ENCODE measurements at places on chromosomes 11 and 22. TPM values are rescaled to one million over a fixed set of nuclear protein-coding genes. Genes with fewer than 3 reads are reported as not detected.
A peak's percentile ranks its signal among the peaks of the same experiment; 100 is the strongest.

DNA sequence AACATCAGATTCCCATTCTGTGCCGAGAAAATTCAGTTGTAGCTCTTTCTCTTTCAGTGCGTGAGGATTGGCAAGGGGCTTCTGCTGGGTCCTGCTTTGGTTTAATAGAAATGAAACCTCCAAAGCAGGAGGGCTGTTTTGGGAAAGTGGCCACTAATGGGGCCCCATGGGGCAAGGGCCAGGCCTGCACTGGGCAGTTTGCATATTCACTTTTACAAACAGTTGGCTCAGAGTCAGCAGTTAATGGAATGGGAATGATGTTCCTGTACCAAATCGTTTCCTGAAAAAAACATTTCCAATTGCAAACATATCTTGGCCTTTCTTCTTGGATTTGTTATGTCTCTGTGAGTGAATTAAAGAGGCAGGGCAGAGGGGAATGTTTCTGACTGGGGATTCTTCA is 92.1 kb downstream of the PARVA start:
- H3K36me3 ChIP-seq, result no peaks in the 10 kb centered on the region
- no peak overlapping the region for H3K4me3 ChIP-seq

DNA sequence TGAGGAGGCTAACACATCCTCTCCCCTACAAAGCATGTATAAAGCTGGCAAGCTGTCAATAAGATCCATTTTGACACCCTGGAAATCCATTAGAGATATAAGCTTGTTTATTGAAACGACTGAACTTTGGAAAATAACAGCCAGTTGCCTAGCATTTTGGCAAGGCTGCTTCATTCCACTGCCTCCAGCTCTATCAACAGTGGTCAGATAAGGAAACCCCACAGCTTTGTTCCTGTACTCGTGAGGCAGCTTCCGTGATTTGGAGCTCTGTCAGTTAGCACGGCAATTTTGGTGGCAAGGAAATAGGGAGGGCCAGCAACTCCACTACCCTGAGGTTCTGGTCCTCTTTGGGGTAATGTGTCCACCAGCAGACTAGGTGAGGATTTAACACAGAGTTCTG is 2.0 kb upstream of the OR51S1 start:
- no peaks in the 10 kb centered on the region for H3K27me3 ChIP-seq
- H3K27ac ChIP-seq, result no peak overlapping the region
- no peaks in the 10 kb centered on the region for H3K4me1 ChIP-seq
- no peak overlapping the region for H3K4me3 ChIP-seq

- H3K4me3 ChIP-seq, result no peak overlapping the region
- no peaks in the 10 kb centered on the region for H3K36me3 ChIP-seq
- peaks cover 8% of the 10 kb centered on the region for H3K27me3 ChIP-seq
- no peak for DNase-seq
- H3K4me1 ChIP-seq, result peaks cover 29% of the 10 kb centered on the region
- no peak overlapping the region for H3K27ac ChIP-seq
These were observed 1197.3 kb downstream of the BRD1 start for GRCh38 chr22:48630433-48630754.

DNA sequence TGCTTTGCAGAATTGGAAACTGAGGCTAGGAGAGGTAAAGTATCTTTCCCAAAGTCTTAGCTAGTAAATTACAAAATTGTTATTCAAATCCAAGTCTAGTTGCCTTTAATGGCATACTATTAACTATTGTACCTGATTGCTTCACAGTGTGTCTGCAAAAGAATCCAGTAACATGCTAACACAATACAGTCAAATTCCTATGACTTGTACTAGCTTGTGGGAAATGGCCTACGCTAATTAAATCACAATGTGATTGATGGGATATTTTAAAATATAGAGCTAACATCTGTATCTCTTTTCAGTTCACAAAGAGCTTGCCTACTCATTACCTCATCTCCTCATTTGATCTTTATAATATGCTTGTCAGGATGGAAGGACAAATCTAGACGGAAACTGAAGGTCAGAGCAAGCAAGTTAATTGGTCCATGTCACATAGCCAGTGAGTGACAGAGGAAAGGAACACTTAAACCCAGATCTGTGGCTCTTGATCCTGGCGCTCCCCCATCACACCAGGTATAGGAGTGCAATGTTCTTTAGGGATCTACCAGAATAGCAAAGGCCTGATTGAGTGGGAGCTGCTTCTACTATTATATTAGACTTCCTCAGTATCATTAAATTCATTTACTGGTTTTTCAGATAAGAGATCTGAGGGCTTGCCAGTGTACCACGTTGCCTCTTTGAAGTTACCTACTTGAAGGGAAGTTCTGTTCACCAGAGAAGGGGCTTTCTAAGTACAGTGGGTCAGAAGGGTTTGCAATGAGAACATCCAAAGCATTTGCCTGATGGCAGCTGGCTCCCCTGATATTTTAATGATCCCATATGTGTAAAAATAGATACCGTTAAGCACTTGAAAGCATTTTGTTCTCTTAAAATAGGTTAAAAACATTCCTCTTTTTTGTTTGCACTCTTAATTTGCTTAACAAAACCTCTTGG is 213.6 kb upstream of the SESN3 start:
- H3K36me3 ChIP-seq, result no peaks in the 10 kb centered on the region
- no peak for DNase-seq
- no peaks in the 10 kb centered on the region for H3K27me3 ChIP-seq
- H3K4me3 ChIP-seq, result no peak overlapping the region
- peaks cover 5% of the 10 kb centered on the region for H3K4me1 ChIP-seq

DNA sequence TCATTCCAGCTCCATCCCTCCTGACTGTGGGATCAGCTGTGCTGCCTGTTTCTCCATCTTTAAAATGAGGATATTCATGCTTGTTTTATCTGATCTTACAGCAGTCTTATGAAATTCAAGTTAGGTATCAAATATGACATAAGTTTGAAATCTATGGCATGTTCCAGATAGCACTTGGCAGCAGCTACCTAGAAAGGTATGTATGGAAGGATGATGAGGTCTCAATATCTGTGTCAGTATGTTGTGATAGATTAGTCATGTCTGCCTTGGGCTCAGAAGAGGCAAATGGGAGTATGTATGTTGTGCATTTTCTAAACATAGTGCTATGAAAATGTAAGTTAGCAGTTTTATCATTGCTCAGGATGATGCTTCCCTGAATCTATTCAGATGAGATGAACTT is 122.1 kb downstream of the NAV2 start:
- H3K27me3 ChIP-seq, result no peaks in the 10 kb centered on the region
- H3K4me1 ChIP-seq, result no peaks in the 10 kb centered on the region

DNA sequence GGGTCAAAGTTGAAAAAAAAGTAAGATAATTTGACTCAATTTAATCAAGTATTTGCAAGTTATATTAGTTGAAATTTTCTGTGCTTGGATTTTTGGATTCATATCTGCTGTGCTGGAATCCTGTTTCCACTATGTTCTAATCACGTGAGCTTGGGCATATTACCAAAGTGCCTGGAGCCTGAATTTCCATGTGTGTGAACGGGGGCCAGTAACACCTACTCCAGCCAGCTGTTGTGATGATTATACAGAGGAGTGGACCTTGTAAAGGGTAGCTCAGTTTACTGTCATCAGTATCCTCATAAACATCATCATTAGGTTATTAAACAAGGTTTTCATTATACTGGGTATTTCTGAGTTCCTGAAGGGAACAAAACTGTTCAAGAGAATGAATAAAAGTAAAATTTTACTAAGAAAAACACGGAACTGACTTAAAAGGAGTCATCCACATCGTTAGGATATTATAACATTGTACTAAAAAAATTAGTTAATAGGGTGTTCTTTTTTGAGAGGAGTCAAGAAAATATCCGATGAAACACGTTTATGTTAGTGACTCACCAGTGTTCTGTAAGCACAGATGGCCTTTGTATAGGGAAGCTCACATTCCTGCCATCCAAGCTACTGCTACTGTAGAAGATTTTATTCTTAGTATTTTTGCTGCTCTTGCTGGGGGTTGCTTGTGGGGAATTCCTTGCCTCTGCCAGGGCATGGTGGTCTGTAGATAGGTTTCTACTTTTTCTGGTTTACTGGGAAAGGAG is 144.1 kb downstream of the ARHGAP42 start:
- no peak overlapping the region for H3K4me3 ChIP-seq
- DNase-seq, result no peak
- H3K27me3 ChIP-seq, result no peaks in the 10 kb centered on the region
- H3K27ac ChIP-seq, result peak overlapping the region; percentile 74
- no peaks in the 10 kb centered on the region for H3K36me3 ChIP-seq

GRCh38 chr22:29336751-29337490 is 21.4 kb upstream of the RASL10A start:
- H3K27ac ChIP-seq, result no peak overlapping the region
- no peaks in the 10 kb centered on the region for H3K4me1 ChIP-seq
- no peaks in the 10 kb centered on the region for H3K27me3 ChIP-seq
- no peak for DNase-seq
- H3K4me3 ChIP-seq, result no peak overlapping the region

GRCh38 chr11:63262547-63262946 is 19.1 kb upstream of the SLC22A25 start:
- no peaks in the 10 kb centered on the region for H3K36me3 ChIP-seq
- DNase-seq, result no peak
- no peaks in the 10 kb centered on the region for H3K4me1 ChIP-seq
- H3K27me3 ChIP-seq, result no peaks in the 10 kb centered on the region

DNA sequence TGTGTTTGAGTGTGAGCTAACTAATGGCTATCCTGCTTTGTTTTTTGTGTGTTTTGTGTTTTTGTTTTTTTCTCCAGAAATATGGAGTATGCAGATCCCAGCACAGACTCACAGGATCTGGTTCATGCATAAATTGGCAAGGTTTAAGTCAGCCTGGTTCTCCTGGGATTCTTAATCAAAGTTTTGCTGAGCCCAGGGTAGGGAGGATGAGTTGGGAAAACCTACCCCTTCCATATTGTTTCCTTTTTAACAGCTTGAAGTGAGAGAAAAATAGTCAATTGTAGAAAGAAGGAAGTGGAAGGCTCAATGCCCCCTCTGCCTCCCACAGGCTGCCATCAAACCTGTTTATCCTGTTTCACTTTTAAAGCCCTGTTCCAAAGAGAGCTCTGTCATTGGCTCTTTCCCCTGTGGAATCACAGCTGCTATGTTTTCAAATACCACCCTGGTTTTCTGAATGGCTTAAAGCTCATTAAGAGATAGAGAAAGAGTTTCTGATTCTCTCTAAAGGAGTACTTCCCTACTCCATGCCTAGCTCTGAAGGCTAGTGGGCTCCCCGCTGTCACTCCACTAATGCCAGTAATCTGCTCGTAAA is 23.4 kb upstream of the CADM1 start:
- H3K4me1 ChIP-seq, result no peaks in the 10 kb centered on the region
- peaks cover 2% of the 10 kb centered on the region for H3K27me3 ChIP-seq
- DNase-seq, result no peak
- H3K27ac ChIP-seq, result no peak overlapping the region
- H3K4me3 ChIP-seq, result no peak overlapping the region
- H3K36me3 ChIP-seq, result no peaks in the 10 kb centered on the region

DNA sequence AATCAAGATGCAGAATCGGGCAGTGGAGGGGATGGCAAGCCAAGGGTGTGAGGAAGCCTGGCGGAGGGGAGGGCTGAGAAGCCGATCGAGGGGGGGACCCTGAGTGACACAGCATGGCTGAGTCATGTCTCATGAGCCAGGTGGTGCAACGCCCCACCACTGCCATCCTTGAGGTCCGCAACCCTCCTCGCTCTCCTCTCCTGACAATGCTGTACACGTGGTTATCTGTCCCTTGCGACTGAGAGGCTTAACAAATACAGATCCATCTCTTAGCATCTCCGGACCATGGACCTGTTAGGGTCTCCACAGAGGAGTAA is 14.2 kb downstream of the SLC22A12 start:
- no peak for DNase-seq
- no peaks in the 10 kb centered on the region for H3K36me3 ChIP-seq
- H3K4me1 ChIP-seq, result peaks cover 4% of the 10 kb centered on the region
- no peak overlapping the region for H3K4me3 ChIP-seq

GRCh38 chr11:101786916-101787315 is 127.9 kb upstream of the CEP126 start:
- no peak overlapping the region for H3K27ac ChIP-seq
- DNase-seq, result no peak
- H3K4me1 ChIP-seq, result no peaks in the 10 kb centered on the region
- no peak overlapping the region for H3K4me3 ChIP-seq
- H3K27me3 ChIP-seq, result no peaks in the 10 kb centered on the region

DNA sequence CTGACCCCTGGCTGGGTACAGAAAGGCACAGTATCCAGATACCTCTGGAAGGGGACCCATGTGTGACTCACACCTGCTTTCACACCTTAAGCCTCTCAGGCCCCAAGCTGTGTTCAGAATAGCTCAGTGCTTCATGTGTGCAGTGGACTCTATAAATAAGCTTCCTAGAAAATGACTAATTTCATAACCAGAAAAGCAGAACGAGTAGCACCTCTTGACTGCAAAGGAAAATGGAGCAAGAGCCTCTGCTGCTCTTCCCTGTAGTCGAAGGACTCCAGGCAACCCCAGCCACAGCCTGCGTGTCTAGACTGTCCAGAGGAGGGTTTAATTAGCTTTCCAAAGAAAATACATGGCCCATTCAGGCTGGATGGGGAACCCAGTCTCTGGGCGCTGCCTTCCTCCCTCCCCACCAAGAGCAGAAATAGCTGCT is 23.1 kb downstream of the PTPN5 start:
- H3K36me3 ChIP-seq, result no peaks in the 10 kb centered on the region
- H3K27ac ChIP-seq, result no peak overlapping the region
- no peaks in the 10 kb centered on the region for H3K4me1 ChIP-seq
- H3K4me3 ChIP-seq, result no peak overlapping the region
- no peaks in the 10 kb centered on the region for H3K27me3 ChIP-seq

DNA sequence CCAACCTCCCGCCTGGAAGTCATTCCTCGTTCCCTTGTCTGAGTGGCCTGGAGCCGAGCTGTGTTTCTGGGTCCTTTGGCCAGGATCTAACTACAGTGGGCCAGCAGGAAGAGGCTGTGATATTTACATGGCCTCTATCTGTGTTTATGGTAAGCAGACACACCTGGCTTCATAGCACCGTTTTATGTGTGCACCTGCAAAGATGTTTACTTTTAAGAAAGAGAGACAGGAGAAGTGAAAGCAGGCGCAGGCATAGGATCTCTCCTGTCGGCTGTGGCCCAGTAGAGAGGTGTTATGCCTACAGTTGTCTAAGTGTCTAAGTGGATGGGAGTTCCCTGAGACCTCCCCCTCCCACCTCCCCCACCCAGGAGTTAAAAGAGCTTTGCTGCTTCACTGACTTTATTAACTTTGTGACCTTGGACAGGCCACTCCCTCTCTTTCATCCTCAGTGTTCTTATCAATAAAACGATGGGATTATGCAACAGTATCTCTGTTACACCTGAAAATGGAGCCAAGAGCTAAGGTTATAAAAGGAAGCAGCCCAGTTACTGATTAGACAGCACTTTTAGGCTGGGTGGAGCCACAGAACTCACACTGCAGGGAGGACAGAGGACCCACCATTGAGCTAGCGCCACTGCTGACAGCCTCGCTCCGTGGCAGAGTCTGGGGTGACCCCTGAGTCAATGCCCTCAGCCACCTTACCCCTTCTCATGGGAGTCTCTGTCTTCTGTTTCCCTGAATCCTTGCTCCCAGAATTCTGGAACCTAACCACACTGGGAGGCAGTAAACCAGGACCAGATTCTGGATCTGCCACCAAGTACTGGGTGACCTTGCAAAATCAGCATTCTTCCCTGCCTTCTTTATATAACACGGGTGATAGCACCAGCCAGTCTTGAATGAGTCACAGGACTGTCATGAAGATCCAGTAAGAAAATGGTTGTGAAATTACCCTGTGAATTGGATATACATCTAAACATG is 22.0 kb downstream of the ST14 start:
- no peaks in the 10 kb centered on the region for H3K36me3 ChIP-seq
- no peaks in the 10 kb centered on the region for H3K27me3 ChIP-seq
- no peak overlapping the region for H3K4me3 ChIP-seq
- no peak for DNase-seq
- H3K27ac ChIP-seq, result peak overlapping the region; percentile 84
- H3K4me1 ChIP-seq, result peaks cover 43% of the 10 kb centered on the region

JRKL gene
- polyA plus RNA-seq, result 12.7 TPM

CD6 gene
- 74.1 TPM for polyA plus RNA-seq

BTG4 gene
- 0.25 TPM for polyA plus RNA-seq

OR8D1 gene
- not detected for polyA plus RNA-seq

All from thymus (tissue), 14 donors.